Activated CD4-positive, alpha-beta T cell treated with anti-CD3 and anti-CD28 coated beads, Interleukin-10, Interleukin-2, amounts not matched to agents 100 ng/mL and 50 ng/mL, durations not matched to agents 16 hours and 8 hours (primary cell): ENCODE measurements at places on chromosomes 2 and 18.

- DNase-seq = no peak
Measured at GRCh38 chr2:188326669-188327301, 35.1 kb downstream of the GULP1 start.

GRCh38 chr2:241559323-241560161, 997 bp downstream of the BOK start:
- DNase-seq = peak; percentile 13

DNA sequence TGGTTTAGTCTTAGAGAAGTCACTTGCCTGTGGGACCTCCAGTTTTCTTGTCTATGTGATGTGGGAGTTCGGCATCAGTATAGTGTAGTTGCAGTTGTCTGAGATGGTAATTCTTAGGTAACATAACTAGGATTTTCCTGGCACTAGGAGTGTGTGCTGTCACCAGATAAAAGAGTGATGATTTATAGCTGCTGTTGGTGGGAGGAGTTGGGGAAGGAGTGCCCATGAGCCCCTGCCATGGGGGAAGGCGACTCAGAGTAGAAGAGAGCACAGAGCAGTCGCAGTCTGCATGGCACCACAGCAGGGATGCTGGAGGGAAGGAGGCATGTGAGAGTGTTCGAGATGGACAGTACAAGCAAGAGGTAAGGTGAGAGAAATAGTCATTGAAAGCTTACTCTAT, 38.7 kb downstream of the ATP9B start:
- DNase-seq = no peak

DNA sequence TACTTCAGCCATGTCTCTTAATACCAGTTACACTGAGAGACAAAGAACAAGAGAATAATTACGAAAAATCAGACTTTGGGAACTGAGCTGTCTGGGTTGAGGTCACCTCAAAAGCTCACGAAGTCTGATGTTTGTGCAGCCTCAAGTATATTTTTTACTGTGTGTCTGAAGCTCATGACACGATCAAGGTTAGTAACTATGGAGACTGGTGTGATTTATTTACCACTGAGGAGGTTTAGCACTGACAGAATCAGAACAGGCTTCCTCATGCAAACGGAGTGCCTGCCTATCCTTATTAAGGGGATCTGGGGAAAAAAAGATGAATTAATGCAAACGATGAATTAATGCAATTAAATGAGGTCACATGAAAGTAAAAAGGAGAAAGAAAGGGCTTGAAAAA, 61.1 kb upstream of the RAPH1 start:
- DNase-seq = no peak

- no peak for DNase-seq
Measured at GRCh38 chr2:28291811-28292440, 100.7 kb upstream of the FOSL2 start.

DNA sequence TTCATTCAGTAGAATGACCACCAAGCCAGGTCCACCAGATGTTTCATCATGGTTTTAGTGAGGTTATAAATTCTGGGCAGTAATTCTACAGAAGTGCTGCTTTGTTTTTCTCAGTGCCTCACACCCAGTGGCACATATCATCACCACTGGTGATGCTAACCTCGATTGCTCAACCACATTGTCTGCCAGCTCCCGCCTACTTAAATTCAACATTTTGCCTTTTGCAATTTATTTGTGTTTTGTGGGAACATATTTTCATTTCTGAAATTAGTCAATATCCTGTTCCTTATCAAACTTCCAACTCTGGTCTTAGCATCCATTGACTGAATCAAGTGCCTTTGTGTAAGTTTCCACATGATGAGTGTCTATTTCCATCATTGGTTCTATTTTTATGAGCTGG, 62.3 kb upstream of the TMEM178A start:
- no peak for DNase-seq

GRCh38 chr2:173291412-173291811, 63.3 kb upstream of the CDCA7 start:
- no peak for DNase-seq

DNA sequence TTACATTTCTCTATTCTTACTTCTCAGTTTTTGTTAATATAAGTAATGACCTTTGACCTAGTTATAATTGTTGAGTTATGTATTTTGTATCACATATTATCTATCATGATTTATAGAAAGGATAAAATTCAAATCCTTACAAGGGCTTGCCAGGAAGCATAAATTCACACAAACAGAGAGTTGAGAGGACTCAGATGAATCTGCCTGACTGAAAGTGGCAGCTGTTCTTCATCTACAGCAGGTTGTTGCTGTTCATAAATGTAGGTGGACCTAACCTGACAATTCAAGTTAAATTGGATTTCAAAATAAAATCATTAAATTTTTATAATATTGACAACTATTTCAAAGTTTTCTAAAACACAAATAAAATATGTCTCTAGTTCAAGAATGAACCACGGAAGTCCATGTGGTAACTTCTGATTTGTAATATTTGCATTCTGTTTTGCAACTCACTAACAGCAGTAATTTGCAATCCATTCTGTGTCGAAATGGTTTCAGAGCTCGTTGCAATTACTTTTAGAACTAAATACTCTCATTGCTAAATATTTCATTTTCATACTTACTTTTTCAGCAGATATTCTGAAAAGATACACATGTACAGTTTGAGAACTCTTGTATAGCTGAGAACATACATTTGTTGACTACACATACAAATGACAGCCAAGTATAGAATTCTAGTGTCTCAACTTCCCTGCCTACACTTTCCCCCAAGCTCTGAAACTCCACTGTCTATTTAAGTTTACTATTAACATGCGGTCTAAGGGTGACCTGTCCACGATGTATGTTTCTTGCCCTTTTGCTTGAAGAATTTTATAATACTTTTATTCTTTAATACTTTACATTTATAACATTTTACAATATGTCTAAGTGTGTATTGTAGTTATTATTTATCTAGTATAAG, 25.7 kb downstream of the SCN7A start:
- DNase-seq = no peak

DNA sequence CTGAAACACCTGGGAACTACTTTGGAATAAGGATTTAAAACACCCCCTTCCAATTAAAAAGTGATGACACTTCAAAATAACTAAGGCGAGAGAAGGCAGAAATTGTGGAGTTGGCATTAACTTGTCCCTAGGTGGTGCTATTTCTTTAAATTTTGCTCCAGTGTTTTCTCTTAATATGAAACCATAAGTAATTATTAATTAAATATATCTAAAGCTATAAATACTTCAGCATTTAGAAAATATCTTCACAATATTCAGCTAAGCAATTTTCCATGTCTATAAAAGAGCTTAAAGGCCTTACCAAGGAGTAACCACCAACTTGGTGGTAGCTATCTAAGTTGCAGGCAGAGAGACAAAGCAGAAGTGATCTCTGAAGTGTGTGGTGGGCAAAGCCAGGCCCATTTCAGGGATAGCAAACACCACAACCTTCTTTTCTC, 186.8 kb upstream of the PGAP1 start:
- peak; percentile 40 for DNase-seq

DNA sequence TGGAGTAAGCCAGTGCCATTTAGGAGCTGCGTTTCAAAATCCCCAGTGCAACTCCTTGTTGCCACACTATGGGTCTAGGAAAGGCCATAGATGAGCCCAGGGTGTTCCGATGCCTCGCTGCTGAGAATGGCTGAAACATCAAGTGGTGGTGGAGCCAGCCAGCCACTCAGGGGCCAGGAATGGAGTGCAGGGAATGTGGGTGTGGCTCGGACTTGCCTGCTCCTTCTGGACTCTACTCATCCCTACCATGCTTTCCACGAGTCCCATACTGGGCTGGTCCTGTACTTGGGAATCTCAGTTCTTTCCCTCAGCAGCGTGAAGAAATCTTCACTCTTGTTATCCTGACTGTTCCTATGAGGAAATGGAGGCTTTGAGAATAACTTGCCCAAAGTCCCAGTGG, 143.5 kb downstream of the INSIG2 start:
- DNase-seq = no peak

GRCh38 chr2:48043131-48043700, 136.9 kb upstream of the FBXO11 start:
- DNase-seq = no peak

DNA sequence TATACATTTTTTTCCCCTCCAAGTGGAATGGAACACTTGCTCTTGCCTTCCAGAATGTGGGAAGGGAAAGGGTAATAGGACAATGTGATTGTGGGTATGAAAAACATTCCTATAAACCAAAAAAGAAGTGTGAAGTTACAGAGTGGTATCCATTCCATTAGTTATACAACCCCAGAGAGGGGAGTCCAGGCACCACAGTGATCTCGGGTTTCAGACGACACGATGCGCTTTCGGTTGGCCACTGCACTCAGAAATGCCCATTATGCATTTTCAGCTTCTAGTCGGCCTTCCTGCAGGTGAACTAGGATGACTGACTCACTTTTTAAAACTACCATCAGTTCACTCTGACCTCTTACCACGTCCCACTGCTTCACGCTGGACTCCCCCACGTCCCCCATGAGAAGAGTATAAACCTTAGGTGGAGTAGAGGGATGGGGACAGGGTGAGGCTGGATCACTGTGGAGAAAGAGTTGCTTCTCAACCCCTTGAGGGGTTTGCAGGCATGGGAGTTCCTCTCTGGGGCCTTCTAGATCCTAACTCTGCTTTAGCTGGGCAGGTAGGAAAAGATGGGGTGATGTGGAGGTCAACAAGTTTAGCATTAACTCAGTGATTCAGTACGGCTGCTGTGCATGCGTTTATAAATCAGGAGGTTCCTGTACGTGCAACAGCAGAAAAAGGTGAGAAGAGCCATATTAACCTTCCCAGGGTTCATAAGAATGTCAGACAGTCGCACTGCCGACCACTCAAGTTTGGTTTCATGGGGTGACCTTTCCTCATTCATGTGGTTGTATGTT, 50.5 kb downstream of the ZNF532 start:
- DNase-seq = no peak

DNA sequence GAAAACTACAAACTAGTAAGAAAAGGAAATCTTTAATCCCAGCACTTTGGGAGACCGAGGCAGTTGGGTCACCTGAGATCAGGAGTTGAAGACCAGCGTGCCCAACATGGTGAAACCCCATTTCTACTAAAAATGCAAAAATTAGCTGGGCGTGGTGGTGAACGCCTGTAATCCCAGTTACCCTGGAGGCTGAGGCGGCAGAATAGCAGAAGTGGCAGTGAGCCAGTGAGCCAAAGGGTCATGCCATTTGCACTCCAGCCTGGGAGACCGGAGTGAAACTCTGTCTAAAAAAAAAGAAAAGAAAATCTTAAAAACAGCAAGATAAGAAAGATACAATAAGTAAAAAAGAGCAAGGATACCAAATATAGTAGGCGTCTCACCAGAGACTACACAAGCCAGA, 502.9 kb upstream of the ID2 start:
- no peak for DNase-seq

DNA sequence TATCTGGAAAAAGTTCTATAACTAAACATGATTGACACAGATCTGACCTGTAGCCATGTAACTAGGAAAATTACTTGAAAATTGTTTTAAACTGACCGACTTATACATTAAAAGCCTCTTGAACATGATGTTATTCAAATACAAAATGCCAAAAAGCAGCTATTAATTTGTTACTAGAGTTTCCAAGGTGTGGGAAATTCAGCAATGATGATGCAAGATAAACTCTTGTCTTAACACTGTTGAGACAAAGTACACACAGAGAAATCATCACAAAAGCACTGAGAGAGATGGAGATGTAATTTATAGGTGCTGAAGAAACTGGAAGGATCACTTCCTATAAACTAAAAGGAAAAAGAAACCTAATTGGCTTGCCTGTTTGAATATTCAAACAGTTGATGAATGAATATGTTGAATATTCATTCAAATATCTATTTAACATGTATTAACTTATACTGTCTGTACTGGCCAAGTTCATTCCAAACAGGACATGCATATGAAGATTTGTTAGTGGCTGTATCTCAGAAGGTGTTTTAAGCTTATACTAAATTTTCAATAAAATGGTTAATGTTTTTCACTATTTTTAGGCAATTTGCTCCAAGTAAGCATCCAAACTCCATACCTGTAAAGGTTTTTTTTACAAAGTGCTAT, 34.6 kb upstream of the WDR75 start:
- no peak for DNase-seq

DNA sequence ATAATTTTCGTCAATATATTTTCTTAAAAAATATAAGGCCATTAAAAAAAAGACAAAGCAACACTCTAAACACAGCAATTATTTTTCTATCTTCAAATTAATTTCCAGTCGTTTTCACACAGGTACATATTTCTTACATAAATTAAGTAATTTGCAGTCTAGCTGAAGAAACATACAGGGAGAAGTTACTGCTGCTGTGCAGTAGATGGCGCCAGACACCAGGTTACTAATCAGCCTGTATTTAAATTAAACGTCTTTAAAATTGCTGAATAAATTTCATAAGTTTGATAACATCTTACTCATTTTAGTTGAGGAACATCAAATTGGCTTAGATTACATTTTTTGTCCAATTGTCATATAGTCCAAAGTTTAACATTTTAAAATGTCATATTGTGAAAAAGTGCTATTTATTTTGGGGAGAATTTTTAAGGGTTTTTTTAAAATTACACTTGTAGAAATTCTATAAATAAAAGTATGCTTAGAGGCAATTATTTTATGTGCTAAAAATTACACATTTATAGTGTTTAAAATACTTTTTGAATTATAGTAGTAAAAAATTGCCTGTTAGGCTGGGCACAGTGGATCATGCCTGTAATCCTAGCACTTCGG, 88.4 kb downstream of the PMAIP1 start:
- peak; percentile 55 for DNase-seq

GRCh38 chr2:180604077-180604476, 376.3 kb upstream of the UBE2E3 start:
- no peak for DNase-seq

GRCh38 chr2:109009920-109010610, 21.0 kb upstream of the EDAR start:
- no peak for DNase-seq

- no peak for DNase-seq
Measured at GRCh38 chr18:48801728-48802542, 148.8 kb downstream of the SMAD7 start.

GRCh38 chr2:224029876-224030275, 9.2 kb downstream of the SERPINE2 start:
- no peak for DNase-seq

DNA sequence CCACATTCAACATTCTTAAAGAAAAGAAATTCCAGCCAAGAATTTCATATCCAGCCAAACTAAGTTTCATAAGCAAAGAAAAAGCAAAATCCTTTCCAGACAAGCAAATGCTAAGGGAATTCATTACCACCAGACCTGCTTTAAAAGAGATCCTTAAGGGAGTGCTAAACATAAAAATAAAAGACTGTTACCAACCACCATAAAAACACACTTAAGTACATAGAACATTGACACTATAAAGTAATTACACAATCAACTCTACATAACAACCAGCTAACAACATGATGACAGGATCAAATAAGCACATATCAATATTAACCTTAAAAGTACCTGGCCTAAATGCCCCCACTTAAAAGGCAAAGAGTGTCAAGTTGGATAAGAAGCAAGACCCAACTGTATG, 153.5 kb downstream of the FTCDNL1 start:
- no peak for DNase-seq

DNA sequence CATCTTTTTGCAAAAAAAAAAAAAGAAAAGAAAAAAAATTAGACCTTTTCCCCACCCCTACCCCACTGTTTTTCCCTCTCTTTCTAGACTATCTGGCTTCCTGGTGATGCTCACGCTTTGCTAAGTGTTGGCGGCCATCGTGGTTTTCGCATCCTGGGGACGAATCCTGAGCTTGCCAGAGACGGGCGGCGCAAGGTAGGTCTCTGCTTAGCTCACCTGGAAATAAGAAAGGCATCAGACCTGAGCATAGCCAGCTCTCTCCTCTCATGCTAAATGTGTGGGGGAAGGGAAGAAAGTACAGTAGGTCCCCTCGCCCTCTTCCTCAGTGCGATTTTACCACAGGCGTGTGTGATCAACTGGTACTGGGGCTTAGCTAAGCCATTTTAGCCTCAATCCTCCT, 90.5 kb downstream of the KLHL29 start:
- DNase-seq = no peak

GRCh38 chr18:55387139-55387984, 200.6 kb downstream of the TCF4 start:
- DNase-seq = no peak
